ENCODE measurements at places on chromosomes 16 and 17.
A peak's percentile ranks its signal among the peaks of the same experiment; 100 is the strongest.

GRCh38 chr16:49158029-49158642 lies 123.5 kb downstream of the CBLN1 start:
- DNase-seq: peak; percentile 37

DNA sequence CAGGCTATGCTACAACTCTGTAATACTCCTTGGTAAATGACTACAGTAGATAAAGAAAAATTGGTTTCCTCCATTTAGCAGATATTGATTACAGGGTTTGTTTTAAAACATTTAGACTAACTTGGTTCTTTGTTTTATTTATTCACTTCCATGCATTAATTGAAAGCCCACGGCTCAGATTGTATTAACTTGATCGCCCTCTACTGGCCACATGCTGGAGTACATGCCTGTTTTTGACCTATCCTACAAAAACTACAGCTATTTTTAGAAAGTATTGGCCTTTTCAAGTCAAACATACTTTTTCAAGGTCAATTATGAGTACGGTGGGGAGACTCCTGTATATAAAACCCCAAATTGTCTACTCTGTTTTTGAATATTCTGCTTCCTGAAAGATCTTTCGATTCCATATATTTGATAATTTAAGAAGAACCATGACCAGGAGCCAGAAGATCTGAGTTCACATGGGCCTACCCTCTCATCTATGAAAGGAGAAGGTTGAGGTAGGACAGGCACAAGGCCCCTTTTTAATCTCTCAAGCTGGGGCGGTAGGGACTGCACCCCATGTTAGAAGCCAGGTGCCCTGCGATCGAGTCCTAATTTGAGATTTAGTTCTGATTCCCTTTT lies 51.8 kb downstream of the CA10 start:
- DNase-seq: no peak

DNA sequence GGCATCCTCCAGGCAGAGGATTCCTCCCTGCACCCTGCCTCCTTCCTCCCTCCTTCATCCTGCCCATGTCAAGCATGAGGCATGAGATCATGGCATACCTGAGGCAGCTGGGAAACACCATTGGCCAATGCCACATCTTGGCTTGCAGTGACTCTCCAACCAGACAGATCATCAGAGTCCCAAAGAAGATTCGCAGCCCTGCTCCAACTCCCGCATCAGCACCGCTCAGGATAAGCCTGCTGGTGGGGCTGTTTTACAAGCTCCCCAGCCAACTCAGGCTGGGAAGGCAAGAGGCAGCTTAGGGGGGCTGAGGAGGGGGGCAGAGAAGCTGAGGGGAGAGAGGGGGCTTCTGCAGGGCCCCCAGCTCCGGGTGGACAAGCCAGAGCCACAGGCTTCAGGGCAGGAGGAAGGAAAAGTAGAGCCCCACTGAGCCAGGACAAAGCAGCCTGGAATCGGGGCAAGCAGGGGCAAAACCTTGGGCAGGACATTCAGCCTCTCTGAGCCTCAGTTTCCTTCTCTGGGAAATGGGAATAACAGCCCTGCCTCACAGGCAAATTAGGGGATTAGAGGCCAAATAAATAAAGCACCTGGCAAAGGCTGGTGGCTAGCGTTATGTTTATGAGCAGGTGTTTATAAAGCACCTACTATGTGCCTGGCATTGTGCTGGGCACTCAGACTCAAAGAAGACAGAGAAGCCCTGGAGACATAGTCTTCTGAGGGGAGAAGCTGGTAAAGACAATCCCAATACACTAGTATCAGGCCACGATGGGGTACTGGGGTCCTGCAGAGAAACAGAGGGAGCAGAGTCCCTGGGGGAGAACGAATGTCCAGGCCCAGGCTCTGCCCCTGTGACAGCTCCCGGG lies 88.1 kb downstream of the GOSR1 start:
- DNase-seq: peak; percentile 22

GRCh38 chr16:68434624-68435210 lies 13.6 kb downstream of the SMPD3 start:
- no peak for DNase-seq

GRCh38 chr16:29784901-29785500 lies 5.5 kb upstream of the KIF22 start:
- DNase-seq: no peak

- no peak for DNase-seq
Measured at GRCh38 chr17:28907709-28908475, 5.0 kb upstream of the DHRS13 start.

- peak; percentile 34 for DNase-seq
Measured at GRCh38 chr16:88633684-88634140, 4.7 kb upstream of the IL17C start.

GRCh38 chr17:74704544-74704943 lies 8.2 kb downstream of the CD300LF start:
- DNase-seq: no peak

GRCh38 chr17:82278786-82279391 lies 5.4 kb upstream of the CSNK1D start:
- no peak for DNase-seq

DNA sequence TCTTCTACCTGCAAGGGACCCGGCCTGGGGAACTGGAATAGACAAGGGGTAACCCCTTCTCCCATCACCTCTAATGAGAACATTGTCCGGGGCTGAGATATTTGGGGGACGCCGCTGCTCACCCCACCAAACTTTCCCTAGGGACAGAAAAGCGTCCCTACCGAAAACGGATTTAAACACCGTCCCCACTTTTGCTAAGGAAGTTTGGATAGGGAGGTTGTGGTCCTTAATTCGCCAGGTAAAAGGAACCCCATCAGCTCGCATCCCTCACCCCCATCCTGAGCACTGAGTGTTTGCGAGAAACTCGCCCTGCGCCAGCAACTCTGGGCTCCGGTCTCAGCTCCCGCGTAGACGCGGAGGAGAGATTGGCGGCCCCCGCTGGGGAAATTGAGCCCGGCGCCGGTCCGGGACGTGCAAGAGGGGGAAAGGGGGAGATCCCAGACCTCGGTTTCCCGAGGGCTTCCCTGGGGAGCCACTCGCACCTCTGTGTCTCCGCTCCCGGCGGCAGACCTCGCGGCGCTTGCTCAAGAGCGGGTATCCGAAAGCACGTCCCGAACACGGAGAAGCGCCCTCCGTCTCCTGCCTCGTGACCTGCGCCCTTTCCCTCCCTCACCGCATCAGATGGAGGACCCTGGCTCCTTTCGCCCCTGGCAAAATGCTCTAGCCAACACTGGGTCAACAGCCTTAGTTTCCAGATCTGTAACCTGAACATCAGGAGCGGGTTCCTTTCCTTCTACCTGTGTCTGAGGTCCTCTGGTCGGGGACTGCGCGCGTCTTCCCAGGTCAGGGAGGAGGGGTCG lies 3.1 kb upstream of the SOX9 start:
- DNase-seq: no peak

- DNase-seq: no peak
Measured at GRCh38 chr17:35188111-35188510, 6.1 kb downstream of the SLC35G3 start.

- DNase-seq: no peak
Measured at GRCh38 chr16:72428681-72429376, 256.9 kb upstream of the PMFBP1 start.

DNA sequence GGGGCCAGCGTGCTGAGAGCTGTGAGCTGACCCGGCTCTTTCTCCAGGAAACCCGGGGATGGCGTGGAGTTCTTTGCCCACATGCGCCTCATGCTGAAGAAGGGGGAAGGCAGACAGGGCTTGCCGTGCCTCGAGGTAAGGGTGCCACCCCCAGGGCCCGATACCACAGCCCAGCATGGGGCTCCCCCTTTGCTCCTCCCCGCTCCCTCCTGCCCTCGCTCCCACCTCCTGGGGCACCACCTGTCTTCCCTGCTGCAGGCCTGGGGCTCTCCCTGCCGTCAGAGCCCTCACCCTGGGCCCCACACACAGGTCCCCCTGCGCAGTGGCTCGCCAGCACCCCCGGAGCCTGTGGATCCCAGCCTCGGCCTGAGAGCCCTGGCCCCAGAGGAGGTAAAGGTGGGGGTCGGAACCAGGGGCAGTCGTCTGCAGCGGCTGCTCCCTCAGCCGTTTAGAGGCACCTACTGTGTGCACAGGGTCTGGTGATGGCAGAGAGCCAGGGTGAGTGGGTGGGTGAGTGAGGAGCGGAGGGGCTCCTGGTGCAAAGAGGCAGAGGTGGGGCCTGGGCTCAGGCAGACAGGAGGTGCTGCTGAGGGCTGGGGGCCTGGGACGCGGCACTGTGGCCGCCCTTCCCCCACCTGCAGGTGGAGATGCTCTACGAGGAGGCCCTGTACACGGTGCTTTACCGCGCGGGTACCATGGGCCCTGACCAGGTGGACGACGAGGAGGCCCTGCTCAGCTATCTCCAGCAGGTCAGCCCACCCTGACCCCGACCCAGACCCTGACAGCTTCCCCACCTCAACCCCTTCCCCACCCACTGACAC lies 5.6 kb downstream of the BAIAP3 start:
- DNase-seq: no peak

DNA sequence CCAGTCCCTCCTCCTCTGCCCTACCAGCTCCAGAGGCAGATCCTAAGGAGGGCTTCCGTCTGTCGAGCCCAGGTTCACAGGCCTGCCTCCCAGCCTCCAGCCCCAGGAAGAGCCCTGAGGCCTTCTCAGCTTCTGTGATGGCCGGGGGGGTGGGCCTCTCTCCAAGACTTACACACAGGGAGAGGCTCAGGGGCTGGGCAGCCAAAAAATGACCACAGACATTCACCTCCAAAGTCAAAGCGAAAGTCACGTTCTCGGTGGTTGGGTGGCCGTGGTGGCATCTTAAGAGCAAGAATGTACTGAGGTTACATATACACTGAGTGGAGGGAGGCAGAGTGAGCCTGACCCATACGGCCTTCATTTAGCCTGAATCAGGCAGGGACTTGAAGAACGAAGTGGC lies 119.1 kb downstream of the CCDC182 start:
- DNase-seq: no peak

GRCh38 chr17:40646791-40647623 lies 611 bp downstream of the SMARCE1 start:
- peak; percentile 15 for DNase-seq

DNA sequence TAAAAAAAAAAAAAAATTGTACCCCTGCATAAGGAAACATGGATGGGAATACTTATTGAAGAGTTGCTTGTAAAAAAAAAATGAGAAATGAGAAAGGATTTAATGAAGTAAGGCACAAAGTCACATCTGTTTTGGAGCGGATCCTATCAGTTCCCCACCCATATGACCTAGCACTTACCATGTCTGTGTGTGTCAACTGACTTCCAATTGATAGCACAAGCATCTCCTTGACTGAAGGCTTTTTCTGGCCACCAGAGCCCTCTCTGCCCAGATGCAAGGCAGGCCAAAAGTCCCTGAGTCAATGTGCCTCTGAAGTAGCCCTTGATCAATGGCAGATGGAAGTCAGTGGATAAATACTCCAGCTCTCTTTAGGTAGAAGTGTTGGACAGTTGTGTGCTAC lies 13.4 kb upstream of the NLK start:
- DNase-seq: no peak

DNA sequence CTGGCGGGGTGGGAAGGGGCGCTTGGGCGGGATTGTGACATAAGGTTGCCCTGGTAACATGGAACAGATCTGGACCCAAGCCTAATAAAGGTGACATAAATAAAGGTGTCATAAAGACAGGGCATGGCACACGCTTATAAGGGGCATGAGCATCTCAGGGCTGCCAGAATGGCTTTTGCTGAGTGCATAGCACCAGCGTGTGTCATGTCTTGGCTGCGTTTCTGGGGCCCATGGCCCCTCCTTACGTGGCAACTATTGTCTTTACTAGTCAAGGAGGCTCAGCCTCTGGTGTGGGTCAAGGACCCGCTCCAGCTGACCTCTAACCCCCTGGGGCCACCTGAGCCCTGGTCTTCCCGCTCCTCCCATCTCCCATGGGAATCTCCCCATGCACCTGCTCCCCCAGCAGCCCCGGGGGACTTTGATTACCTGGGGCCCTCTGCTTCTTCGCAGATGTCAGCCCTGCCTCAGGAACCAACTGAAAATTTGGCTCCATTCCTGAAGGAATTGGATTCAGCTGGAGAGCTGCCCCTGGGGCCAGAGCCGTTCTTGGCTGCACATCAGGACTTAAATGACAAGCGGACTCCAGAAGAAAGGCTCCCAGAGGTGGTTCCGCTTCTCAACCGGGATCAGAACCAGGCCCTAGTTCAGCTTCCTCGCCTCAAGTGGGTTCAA lies 13.9 kb downstream of the LRRC37B start:
- DNase-seq: no peak

DNA sequence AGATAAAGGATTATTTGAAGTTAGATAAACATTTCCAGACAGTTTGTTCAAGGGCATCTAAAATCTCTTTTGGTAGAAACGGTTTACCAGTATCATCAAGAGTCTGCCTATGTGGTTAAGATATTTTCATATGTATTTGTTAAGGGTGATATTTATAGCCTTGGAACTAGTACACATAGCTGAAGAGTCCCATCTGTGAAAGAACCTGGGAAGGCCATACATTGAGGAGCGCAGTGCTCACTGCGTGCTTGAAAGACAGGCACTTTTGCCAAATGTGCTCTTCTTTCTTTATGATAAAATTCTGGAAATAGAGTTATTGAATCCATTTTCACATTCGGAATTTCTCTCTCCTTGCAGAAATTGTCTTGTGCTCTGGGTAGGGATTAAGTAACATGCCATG lies 7.7 kb downstream of the IGSF6 start:
- no peak for DNase-seq

DNA sequence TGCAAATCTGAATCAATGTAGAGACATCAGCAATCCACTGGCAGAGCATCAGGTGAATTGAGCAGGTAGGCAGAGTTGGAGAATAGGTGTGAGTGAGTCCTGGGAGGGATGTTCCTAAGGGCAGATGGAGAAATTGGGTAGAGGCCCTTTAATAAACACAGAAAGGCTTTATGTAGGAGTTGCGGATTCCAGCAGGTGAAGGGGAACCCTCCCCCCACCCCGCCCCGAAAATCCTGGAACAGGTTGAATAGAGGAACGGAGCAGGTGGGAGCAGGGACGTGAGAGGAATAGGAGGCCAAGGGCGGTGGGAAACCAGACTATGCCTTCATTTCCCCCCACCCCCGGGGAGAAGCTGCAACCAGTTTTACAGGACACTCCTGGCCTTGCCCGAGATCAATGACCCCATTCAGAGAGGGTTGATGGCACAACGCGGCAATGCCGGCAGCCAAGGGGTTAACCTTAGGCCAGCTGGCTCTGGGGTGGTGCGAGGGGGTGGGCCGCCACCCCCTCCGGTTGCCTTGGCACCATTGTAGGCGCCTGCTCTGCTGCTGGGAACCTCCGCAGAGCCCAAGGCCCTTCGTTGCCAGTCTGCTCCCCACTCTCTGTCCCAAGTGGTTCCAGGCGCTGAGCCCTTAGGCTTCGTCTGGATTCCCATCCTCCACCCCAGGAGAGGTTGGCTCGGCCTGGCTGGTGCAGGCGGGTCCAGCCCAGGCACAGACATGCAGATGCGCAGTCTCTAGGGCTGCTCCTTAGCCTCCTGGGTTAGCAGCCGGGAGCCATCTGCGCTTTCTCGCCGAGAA lies 814 bp upstream of the RUNDC3A start:
- peak; percentile 67 for DNase-seq

DNA sequence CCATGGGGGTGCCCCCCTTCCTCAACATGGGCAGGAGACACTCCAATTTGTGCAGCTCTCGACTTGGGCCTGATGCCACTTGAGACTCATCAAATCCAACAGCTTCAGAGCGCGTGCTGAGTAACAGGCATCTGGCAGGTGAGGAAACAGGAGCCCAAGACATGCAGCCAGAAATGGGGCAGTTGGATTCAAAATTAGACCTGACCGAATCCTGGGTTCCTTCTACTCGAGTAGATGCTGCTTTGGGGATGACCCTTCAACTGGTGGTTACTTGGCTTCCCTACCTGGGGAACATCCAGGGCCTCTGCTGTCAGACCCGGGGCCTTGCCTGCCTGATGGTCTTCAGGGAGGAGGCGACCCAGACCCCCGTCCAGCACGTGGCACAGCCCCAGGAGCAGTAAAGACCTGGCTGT lies 488 bp upstream of the NTN3 start:
- no peak for DNase-seq

All from NCI-H226 (cell line).